ENCODE measurements at places on chromosomes 13 and 19.
A peak's percentile ranks its signal among the peaks of the same experiment; 100 is the strongest.

DNA sequence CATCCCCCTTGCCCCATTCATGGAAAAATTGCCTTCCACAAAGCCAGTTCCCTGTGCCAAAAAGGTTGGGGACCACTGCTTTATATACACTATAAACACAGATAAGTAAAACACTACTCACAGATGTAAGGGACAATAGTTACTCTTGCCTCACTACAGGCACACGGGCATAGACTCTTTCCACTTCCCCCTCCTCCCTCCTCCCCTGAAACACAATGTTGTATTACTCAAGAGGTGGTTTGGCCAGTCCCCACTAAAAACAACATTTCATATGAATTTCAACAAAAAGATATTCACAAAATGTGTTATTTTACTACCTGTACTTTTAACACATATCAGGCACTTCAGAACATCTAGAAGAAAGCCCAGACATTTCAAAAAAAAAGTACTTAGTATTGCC lies 45.1 kb downstream of the EPSTI1 start:
- DNase-seq: no peak

DNA sequence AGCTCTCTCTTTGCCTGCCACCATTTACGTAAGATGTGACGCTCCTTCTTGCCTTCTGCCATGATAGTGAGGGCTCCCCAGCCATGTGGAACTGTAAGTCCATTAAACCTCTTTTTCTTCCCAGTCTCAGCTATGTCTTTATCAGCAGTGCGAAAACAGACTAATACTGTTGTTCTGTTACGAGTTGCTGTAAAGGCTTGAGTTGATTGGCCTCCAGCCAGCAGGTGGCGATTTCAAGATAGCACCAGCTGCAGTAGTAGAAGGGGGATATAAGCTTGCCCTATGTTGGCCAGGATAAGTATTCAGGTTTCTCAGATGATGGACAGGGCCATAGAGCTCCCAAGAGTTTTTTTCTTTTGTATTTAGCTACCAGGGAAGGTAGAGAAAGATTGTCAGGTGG lies 385.5 kb downstream of the MZT1 start:
- no peak for DNase-seq

GRCh38 chr13:113187263-113187669 lies 21.2 kb downstream of the PCID2 start:
- peak; percentile 97 for DNase-seq

DNA sequence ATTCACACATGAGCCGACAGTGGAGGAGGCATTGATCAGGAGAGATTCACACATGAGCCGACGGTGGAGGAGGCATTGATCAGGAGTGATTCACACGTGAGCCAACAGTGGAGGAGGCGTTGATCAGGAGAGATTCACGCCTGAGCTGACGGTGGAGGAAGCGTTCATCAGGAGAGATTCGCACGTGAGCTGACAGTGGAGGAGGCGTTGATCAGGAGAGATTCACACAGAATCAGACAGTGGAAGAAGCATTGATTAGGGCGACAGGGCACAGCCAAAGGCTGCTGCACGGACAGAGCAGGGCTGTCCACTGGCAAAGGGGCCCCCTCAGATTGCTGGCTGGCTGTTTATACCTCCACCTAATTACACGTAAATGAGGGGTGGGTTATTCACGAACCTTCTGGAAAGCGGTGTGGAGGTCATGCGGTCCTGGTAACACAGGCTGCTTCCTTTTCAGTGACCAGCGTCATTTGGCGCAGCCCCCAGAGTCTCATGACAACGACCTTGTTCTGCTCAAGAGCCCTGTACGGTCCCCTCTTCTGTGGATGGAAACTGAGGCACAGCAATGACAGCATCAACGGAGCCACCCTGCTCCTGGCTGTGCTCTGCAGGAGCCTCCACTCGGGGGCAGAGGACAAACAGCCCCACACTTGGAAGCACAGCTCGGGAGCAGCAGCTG lies 50.6 kb upstream of the GAS6 start:
- DNase-seq: no peak

GRCh38 chr13:109465148-109465547 lies 321.2 kb downstream of the IRS2 start:
- DNase-seq: no peak

DNA sequence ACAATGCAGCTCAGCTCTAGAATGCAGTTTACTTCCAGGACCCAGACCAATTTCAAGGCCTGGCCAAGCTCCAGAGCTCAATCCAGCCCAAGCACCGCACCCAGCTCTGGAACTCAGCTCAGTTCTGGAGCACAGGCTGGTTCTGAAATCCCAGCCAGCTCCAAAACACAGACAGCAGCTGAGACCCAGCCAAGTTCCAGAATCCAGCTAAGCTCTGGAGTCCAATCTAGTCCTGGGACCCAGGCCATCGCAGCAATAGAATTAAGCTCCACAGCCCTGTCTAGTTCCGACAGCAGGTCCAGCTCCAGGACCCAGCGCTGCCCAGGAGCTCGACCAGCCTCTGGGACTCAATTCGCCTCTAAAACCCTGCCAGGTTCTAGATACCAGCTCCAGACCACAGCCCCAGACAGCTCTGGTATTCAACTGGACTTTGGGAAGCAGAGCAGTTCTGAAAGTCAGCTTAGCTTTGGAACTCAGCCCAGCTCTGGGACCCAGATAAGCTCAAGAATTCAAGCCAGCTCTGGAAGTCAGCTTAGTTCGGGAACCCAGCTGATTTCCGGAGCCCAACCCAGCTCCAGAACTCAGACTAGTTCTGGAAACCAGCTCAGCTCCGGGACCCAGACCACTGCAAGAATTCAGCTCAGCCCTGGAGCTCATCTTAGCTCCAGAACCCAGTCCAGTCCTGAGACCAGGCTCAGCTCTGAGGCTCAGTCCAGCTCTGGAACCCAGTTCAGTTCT lies 6.8 kb downstream of the GIPC3 start:
- DNase-seq: no peak

GRCh38 chr19:3818466-3818865 lies 32.3 kb upstream of the MATK start:
- DNase-seq: peak; percentile 62

DNA sequence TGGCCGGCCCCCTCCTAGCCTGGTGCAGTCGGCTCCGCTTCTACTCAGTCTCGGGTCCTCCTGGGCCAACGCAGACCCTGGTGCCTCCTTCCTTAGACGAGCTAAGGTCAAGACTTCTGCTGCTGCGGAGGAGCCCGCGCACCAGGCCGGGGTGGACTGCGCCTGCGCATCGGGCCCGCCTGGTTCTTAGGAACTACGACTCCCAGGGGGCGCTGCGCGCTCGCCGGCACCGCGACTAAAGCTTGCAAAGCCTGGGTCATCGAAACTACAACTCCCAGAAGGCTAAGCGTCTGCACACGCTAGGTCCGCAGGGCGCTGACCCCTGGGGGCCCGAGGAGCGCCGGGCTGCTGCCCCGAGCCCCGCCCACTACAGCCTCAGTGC lies at the start of gene ZNF835:
Gene ZNF835, minus strand, starts transcription at position 145 of the 382 bp plus-strand sequence. CDS start 6,559 bp downstream, outside the sequence.
- peak; percentile 79 for DNase-seq

DNA sequence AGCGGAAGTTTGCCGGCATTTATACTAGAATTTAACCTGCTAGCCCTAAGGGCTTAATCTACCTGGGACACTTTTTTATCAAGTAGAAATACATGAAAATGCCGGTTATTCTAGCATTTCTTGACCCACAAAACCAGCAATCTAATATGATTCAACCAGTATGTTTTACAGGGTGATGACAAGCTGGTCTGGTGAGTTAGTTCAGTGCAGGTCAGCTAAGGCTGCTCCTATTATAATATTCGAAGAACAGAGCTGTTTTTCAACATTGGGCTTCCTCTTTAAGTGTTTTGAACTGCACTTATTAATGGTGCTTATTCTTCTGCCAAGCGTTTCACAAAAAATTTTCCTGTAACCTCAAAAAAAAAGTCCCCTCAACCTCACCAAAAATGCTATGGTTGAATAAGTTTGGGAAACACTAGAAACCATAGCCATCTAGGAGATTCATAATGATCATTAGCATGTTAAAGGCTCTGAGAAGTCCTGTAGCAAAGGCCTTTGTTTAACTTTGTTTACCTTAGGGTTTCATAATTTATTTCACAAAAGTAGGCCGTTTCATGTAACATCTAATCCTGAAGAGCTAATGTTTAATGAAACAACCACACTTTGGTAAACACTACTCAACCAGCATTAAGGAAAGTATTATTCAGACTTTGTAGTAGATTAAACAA lies 526.6 kb downstream of the KLF12 start:
- DNase-seq: no peak

- peak; percentile 70 for DNase-seq
These were observed 4.0 kb downstream of the EBI3 start for GRCh38 chr19:4233282-4233853.

Measured in Daoy (cell line).